Astrocyte (in vitro differentiated cells and primary cell): ENCODE measurements at places on chromosomes 16 and 17.

- DNase-seq, result no peak
These were observed 28.8 kb downstream of the TMEM92 start for GRCh38 chr17:50303051-50303450.

DNA sequence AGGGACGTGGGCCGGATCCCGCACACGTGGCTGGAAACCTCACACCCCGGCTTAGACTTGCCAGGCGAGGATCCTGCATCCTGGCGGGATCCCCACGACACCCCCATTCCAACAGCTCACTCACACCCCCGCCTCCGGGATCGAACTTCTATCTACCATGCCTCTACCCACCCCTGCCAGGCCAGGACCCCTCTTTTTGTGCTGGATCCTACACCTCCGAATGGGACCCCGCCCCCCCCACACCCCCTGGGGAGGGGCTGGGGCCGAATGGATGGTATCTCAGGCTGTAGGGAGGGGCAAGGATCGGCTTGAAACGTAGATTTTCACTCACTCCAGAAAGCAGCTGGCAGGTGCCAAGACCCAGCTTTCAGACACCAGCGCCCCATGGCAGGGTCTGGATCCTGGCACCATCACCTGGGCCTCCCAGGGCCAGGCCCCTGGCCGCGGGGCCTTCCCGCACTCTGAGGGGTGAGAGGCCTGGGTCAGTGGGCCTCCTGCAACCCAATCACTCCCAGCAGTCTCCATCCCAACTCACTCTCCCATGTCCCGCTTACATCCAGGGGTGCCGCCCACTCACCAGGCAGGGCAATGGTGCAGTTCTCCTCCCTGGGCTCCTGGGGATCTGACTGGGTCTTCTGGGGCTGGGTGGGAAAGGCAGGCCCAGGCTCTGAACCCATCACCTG, 6.7 kb downstream of the PRSS36 start:
- no peak for DNase-seq

DNA sequence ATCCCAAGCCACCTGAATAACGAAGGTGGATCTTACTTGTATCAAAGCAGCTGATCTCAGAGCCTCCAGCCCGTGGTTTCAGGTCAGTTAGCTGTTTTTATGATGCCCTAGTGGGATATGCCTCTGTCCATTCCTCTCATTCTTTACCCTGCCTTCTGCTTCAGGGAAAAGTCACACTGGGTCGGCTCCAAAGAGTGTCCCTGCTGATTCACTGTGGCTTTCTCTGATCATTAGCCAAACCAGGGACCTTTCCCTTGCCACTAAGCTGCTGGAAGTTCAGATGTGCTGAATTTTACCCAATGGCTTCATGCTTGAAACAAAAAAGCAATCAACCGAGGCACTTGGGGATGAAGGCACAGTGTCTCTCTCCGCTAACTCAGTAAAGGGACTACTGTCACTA, 170.2 kb upstream of the SALL1 start:
- DNase-seq, result peak; percentile 29

- DNase-seq, result no peak
These were observed 278 bp downstream of the RAB11FIP3 start for GRCh38 chr16:425740-426114.

- no peak for DNase-seq
These were observed 277.0 kb downstream of the WWOX start for GRCh38 chr16:78376452-78376851.
